ENCODE measurements at places on chromosomes 2 and 18.
A peak's percentile ranks its signal among the peaks of the same experiment; 100 is the strongest.

- DNase-seq, result no peak
Observed at GRCh38 chr2:120513776-120514357, 167.9 kb downstream of the INHBB start.

GRCh38 chr2:110931648-110932047 lies 189.1 kb upstream of the BCL2L11 start:
- DNase-seq, result no peak

- no peak for DNase-seq
Observed at GRCh38 chr2:43459446-43460173, 136.2 kb downstream of the THADA start.

DNA sequence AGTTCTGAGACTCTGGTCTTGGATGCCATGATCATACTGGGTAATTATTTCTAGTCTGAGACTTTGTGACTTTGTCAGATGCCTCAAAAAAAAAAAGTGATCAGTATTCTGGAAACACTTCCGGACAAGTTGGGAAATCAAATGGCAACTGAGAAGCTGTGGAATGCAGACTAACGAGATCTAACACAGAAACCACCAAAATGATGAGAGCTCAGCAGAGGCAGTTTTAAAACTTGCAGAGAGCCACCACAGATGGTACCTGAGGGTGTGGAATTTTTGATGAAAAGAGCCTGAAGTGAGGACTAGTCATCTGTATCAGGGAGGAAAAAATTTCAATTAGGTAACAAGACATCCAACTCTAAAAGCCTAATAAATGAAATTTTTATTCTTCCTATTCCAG lies 5.5 kb upstream of the GPR75 start:
- DNase-seq, result no peak

- DNase-seq, result no peak
Observed at GRCh38 chr2:229914171-229914570, 7.6 kb downstream of the TRIP12 start.

GRCh38 chr18:34609986-34610648 lies 100.0 kb upstream of the DTNA start:
- DNase-seq, result no peak

- no peak for DNase-seq
Observed at GRCh38 chr2:143682436-143683055, 553.3 kb downstream of the ARHGAP15 start.

- DNase-seq, result no peak
Observed at GRCh38 chr2:218761795-218762194, 20.2 kb upstream of the CYP27A1 start.

GRCh38 chr18:58370612-58371011 lies 258.3 kb downstream of the ALPK2 start:
- no peak for DNase-seq

GRCh38 chr2:45814951-45815621 lies 163.6 kb downstream of the PRKCE start:
- peak; percentile 15 for DNase-seq

- DNase-seq, result peak; percentile 2
Observed at GRCh38 chr18:51890762-51891161, 449.2 kb upstream of the DCC start.

- no peak for DNase-seq
Observed at GRCh38 chr2:231127936-231128335, 3.1 kb upstream of the HTR2B start.

DNA sequence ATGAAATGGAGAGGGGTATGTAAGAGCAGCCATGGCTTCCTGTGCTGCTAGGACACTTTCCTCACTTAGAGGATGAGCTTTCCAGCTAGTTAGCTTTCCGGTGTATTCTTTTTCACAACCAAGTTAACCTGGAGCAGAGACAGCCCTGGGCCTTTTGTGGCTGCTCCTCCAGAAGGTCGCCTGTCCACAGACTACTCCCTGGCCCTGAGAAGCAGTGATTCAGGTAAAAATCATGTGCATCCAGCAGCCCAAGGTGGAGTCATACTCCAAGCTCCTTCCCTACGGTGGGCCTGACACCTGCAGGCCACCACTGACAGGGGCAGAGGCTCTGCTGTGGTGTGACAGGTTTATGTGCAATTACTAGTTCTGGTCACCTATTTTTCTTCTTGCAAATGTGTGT lies 187.2 kb downstream of the ANKRD30B start:
- DNase-seq, result no peak

GRCh38 chr2:39583213-39583612 lies 82.5 kb upstream of the TMEM178A start:
- no peak for DNase-seq

DNA sequence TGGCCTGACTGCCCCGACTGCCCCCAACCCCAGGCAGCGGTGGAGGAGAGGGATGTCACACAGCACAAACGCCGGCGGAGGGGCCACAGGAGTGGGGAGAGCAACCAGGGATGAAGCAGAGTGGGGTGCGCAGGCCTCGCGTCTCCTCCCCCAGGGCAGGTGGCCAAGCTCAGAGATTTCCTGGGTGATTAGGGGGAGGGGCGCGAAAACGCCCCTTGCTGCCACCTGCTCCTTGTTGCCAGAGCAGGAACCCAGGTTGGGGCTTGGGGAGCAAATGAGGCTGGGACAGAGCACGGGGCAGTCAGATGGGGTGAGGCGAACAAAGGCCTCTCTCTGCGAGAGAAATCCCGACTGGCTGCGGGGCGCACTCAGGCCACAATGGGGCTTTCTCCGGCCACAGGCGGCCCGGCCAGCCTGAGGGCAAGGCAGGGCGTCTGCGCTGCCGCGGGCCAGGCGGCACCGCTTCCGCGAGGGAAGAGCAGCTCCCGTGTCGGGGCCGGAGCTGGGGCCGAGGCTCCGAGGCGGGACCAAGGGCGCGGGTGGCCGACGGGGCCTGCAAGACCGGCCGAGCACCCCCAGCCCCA lies 11.5 kb downstream of the TEX44 start:
- no peak for DNase-seq

- no peak for DNase-seq
Observed at GRCh38 chr2:35080231-35080910, 1275.2 kb upstream of the CRIM1 start.

- no peak for DNase-seq
Observed at GRCh38 chr2:218075975-218076811, 7.1 kb downstream of the RUFY4 start.

DNA sequence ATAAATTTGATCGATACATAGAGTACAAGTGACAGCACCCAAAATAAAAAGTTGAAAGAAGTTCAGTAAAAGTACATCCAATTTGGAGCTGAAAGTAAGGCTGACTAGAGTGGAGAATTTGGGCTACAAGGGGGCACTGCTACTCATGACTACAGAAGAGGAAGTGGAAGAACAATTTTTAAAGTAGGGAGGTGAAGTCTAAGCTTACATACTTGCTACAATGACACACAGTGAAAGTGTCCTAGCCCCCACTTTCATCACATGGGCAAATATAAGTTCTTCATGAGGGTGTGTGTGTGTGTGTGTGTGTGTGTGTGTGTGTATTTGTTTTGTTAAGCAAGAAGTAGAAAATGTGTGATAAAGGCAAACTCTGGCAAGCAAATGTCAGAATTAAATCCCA lies 45.7 kb downstream of the MAP3K2 start:
- DNase-seq, result no peak

GRCh38 chr2:148282201-148282600 lies 261.3 kb downstream of the MBD5 start:
- DNase-seq, result no peak

GRCh38 chr2:170840717-170841210 lies 24.1 kb downstream of the GAD1 start:
- no peak for DNase-seq

Measured in NCI-H2107 (cell line).